ENCODE measurements at places on chromosomes 1 and 21.
A peak's percentile ranks its signal among the peaks of the same experiment; 100 is the strongest.

- no peak for DNase-seq
These were observed 45.8 kb downstream of the CYP2J2 start for GRCh38 chr1:59880735-59881134.

- no peak for DNase-seq
These were observed 355 bp downstream of the SHISAL2A start for GRCh38 chr1:52633291-52633754.

GRCh38 chr1:41239988-41240610 is 2.0 kb downstream of the SCMH1 start:
- DNase-seq, result no peak

DNA sequence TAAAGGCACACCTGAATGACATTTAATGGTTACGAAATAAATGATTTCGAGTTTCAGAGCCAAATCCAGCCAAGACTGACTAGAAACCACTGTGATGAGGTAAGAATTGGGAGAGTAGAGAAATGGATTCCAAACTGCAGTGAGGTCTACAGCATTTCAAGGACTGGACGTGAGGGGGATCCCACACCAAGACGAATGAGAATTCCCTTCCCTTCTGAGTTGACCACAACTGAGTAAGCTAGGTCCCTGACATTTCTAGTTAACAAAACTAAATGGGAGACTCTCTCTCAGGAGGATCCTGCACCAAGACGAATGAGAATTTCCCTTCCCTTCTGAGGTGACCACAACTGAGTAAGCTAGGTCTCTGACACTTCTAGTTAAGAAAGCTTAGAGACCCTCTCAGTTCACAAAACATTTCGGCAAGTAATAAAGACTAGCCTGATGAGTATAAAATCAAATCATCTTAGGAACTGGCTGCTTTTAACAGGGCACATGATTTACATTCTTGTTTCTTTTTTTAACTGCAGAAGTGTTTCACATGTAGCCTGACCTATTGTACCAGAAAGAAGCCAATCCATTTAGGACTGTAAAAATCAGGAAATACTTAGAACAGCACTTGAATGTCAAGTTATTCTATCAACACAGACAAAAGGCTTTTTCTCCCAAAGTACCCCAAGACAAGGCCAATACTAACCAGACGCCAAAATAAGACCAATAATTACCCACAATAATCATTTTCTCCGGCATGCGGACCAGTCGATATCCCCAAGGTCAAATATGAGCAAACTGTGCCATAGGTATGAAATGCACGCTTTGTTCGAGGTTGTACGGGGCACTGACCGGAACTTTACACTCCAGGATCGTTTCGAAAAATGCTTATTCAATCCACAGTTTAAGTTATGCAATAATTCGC is 1.4 kb upstream of the SPATA1 start:
- no peak for DNase-seq

- DNase-seq, result no peak
These were observed 64.3 kb downstream of the RERE start for GRCh38 chr1:8752921-8753713.

GRCh38 chr1:33986390-33987095 is 122.7 kb downstream of the HMGB4 start:
- DNase-seq, result no peak

DNA sequence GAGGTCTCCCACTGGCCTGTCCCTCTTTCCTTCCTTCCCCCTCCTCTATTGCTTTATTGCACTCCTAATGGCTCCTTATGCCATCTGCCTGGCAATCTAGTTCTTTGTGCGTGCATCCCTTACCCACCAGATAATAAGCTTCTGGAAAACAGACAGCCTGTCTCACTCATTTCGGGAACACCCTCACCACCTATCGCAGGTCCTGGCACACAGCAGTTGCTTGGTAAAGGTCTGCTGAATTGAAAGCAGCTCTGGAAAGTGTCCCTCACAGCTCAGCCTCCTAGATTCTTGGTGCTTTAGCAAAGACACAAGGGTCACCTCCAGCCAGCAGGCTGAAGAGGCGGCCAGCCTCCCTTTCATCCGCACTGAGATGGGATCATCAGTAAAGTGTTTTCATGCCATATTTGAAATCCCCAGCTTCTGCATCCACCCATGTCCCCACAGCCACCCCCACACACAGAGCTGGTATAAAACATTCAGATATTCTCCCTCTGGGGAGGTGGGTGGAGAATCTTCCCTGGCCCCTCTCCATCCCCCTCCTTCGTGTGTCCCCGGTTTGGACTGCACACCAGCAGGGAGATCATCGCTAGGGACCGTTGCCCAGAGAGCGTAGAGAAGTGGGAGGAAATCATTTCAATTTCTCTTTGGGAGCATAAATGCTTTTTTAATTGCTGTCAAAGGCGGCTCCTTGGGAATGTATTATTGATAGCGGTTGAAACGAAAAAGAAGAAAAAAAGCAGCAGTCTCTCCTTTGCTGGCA is 29.1 kb upstream of the ATP2B4 start:
- no peak for DNase-seq

DNA sequence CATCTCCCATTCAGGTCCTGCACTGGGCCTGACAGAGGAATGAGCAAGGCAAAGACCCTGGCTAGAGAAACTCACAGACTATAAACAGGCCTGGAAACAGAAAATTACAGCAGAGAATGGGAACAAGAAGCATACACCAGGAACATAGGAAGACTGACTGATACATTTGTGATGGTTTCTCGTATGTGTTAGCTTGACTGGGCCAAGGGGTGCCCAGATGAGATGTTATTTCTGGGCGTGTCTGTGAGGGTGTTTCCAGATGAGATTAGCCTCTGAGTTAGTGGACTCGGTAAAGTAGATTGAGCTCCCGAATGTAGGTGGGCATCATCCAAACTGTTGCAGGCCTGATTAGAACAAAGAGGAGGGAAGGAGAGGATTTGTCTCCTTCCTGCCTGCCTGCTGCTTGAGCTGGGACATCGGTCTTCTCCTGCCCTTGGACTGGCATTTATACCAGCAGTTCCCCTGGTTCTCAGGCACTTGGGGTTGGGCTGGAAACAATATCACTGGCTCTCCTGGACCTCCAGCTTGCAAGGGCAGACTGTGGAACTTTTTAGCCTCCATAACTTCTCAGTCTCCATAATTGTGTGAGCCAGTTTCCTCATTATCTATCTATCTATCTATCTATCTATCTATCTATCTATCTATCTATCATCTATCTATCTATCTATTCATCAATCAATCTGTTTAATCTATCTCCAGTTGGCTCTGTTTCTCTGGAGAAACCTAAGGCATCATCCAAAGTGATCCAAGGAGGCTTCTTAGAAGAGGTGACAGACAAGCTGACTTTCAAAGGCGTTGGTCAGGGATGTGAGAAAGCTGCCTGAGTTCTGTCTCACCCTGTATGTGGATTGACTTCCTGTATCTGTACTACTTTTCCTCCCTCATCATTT is 9.7 kb upstream of the FOXO6 start:
- no peak for DNase-seq

DNA sequence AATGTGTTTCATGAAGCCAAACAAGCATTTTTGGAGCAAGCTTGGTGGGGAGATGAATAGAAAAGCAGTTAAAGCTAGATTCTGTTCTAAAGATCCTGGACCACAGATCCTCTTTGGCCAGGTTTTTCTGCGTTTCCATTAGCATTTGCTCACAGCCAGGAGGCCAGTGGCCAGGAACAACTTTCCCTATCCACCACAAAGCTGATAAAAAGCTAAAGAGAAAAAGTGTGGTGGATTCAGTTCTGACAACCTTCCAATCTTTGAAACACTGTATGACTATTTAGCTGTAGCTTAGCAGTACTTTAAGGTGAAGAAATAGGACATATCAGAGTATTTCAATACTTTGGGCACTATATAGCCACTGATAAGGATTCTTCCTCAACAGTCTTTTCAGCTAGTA is 3.0 kb upstream of the NEK7 start:
- DNase-seq, result no peak

- DNase-seq, result no peak
These were observed 18.1 kb upstream of the PGD start for GRCh38 chr1:10380594-10381275.

DNA sequence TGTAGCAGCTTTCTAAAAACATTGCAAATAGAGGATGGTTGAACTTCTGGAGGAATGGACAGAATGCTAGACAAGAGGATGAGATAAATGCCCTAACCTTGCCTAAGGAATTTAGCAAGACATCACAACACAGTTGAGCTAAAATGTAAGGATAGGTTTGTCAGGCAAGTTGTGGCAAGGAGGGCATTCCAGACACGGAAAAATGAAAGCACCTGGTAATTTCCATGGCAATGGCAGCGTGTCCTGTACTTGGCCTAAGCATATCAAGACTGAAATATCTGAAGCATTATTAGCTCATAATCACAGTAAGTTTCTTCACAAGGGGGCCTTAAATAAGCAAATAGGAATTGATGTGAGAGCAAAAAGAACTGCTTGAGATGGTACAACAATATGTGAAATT is 105.1 kb upstream of the USP25 start:
- DNase-seq, result no peak

DNA sequence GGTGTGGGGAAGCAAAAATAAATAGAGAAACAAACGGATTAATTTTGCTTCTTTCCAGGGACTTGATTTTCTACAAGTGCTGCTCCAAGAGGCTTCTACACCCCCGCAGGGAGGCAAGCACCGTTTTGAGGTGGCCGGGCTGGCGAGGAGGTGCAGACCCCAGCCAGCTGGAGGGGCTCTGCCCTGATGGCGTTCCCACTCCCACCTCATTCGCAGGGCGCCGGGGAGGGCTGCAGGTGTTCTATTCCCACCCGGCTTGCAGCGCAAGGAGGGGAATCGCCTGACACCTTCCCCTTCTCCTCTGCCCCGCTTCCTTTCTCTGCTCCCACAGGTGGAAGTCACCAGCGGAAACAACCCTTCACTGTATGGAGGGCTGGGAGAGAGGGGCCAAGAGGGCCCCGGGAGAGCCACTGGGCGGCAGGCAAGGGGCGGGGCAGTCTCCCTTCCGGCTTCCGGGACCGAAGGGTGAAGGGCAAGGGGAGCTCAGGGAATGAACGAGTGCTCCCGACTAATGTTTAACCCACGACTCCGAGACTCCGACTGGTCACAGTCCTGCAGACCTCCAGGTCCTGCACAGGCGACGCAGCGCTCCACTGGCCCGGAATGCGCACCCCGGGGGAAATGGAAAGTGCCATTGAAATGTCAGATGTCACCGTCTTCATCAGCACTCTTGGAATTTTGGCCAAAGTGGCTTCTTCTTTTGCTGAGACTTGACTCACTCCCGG is 29.1 kb downstream of the TEX35 start:
- peak; percentile 65 for DNase-seq

DNA sequence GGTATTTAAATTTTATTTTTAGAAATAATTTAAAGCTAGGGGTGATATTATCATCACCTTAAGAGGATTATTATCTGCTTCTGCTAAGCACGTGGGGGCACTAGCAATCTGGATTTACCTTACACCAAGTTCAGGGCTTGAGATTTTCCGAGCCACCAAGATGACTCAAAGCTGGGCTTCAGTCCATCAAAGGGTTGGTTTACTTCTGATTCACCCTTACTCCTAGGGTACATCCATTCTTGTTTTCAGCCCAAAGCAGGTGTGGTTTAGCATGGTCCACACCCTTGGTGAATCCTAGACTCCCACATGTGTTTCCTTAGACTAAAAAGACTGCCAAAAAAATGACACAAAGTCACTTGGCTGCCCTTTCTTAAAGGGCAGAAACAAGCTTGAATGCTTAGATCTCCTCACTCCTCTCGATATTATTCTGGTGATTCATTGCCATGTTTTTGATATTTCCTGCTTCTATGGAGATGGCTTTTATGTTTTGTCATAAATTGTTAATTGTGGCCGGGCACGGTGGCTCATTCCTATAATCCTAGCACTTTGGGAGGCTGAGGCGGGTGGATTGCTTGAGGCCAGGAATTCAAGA is 9.8 kb upstream of the PRSS38 start:
- DNase-seq, result no peak

DNA sequence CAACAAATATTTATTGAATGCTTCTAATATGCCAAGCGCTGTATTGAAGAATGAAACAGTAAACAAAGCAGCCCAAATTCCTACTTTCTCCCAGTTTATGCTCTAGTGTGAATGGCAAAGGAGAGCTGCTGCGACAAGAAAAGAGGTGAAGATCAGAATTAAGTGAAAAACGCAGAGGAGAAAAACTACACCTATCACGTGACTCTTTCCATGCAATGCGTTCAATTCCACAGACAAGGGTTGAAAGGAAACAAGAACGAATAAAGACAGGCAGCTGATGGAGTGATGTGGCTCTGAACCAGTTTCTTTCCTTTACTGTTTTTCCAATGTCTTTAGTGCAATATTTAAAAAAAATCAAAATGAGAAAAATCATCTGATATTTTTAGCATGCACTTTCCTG is 23.6 kb downstream of the MT1HL1 start:
- no peak for DNase-seq

GRCh38 chr21:37237764-37238163 is 29.4 kb downstream of the VPS26C start:
- no peak for DNase-seq

DNA sequence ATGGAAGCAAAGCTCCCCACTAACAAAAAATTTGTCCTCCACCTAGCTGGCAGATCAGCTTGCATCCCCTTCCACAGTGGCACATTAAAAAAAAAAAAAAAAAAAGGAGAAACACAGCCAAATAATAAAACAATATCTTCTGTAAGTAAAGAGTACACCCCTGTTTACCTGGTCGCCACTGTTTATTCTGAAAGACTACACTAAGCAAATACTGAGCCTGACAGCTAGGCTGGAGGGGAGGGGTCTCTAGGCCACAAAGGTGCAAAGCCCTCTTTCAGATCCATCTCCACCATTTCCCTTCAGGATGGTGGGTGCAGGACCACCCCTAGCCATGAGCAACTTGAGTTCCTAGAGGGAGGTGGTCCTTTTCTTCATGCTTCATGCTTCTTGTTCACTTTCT is 22.8 kb upstream of the SLC45A3 start:
- DNase-seq, result no peak

- DNase-seq, result peak; percentile 64
These were observed 193.6 kb downstream of the RPS6KC1 start for GRCh38 chr1:213244664-213245091.

- no peak for DNase-seq
These were observed 41.1 kb downstream of the C1orf198 start for GRCh38 chr1:230827081-230827681.

DNA sequence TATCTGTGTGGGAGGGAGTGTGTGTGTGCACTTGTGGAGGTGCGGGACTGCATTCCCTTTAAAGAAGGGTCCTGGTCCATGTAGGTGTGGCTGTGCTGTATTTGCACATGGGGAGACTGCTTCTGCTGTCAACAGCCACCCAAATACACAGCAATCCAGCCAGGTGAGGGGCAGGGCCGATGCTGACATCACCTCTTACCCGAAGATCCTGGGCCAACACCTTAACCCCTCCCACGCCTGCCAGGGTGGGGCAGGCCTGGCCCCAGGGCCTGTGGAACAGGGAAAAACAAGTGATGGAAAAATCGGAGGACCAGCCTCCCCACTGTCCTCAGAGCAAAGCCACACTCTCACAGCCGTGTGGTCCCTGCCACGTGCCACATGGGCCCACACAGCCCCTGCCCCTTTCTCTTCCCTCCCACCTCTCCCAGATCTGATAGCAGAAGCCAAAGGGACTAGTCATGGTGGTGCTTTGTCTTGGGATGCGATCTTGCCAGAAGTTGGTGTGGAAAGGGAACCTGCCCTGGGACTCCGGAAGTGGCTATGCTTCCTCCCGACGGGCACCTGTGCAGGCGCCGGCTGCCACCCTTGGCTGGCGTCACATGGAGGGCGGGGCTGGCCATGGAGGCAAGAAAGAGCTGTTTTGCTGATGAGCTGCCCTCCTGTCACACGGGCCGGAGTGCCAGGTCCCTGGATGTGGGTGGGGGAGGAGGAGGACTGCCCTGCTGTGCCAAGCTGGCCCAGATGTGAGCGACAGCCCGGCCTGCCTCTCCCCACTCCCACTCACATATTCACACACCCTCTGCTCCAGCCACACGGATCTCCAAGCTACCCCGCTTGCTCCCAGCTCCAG is 7.8 kb upstream of the CASZ1 start:
- peak; percentile 65 for DNase-seq
